ENCODE measurements at places on chromosomes 4 and X. TPM values are rescaled to one million over a fixed set of nuclear protein-coding genes. Genes with fewer than 3 reads are reported as not detected.

- no peak for DNase-seq
Observed at GRCh38 chr4:95547715-95548471, 880 bp downstream of the UNC5C start.

The CFAP47 gene
- 0.91 TPM for polyA plus RNA-seq

- DNase-seq, result no peak
Observed at GRCh38 chrX:47373198-47373597, 2.8 kb downstream of the ZNF157 start.

DNA sequence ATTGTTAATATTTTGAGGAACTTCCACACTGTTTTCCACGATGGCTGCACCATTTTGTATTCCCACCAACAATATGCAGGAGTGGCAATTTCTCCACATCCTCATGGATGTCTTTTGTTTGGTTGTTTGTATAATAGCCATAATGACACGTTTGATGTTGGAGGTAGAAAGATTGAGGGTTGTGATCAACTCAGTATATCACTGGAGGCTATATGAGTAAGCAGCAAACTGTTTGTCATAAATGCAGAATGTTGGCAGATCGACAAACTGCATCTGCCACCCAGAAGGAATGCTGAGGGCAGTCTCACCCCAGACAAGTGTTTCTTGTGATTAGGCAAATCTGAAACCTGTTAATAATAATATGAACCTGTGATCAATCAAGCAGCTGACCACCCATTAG is 243.9 kb upstream of the WDFY3 start:
- no peak for DNase-seq

The NDNF gene
- 84.9 TPM for polyA plus RNA-seq

The TSPAN7 gene
- 37.9 TPM for polyA plus RNA-seq

The HPGDS gene
- polyA plus RNA-seq, result 5.2 TPM

The SHROOM3 gene
- 28.6 TPM for polyA plus RNA-seq

- no peak for DNase-seq
Observed at GRCh38 chr4:41748571-41749475, at the start of gene PHOX2B. Gene PHOX2B, minus strand, starts transcription at chr4:41748725. Its CDS starts 115 bp downstream, at chr4:41748610.

DNA sequence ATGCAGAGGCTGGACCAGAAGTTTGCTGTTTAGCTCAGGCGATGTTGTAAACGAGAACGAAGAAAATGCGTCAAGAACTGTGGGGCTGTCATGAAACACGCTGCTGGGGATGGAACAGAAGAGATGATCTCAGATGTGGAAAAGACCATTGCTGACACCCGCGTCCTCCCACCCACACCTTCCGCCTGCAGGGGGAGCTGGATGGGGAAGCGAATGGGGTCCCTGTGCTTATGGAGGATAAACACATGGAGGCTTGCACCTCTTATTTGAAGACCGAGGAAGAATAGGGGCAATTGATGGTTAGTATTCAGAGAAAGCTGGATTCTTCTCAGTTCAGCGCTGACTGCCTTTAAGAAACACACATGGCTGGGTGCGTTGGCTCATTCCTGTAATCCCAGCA is 63.9 kb downstream of the GPR143 start:
- DNase-seq, result no peak

DNA sequence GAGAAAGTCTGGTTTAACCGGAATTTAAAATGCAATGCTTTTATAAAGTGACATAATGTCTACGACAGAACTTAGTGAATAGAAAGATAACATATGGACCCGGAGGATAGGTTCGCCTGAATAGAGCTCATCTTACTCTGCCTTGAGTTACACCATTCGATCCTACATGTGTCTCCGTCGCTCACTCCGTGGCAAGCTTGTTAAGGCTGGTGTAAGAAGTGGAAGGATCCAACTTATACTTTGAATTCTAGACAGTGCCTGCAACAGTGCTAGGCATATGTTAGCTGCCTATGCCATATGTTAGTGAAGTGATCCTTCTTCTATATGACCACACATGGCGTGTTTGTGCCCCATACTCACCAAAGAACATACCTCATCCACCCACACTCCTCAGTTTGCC is 50.9 kb downstream of the SEL1L3 start:
- DNase-seq, result no peak

DNA sequence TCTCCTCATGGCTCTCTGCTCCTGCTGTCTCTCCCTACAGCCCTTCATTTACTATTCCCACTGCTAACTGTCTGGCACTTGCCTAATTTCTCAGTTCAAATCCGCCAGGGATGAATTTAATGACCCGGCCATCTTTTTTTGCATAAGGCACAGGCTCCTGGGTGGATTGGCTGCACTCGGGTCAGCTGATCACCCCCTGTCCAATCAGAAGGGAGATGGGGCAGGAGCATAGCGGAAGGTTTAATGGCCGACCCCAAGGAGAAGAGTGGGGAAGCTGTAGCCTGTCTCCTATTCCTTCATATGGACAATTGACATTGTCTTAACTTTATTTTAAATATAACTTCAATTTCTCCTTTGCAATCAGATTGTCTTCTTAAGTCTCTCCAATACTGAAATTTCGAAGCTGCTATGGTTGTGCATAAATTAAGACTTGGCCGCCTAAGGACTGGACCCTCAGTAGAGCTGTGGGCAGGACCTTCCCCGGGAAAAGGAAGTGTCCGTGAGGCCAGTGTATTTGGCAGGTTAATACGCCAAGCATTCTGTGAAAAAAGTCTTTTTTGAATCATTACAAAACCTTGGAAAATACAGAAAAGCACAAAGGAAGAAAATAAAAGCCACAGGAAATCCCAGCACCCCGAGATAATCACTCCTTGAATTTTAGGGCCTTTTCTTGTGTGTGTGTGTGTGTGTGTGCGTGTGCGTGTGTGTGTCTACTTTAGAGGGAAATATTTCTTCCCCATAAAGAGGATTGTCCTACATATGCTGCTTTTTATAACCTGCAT is 55.5 kb downstream of the SMIM20 start:
- DNase-seq, result no peak

GRCh38 chrX:119502727-119503483 is 34.7 kb downstream of the SLC25A5 start:
- no peak for DNase-seq

- no peak for DNase-seq
Observed at GRCh38 chrX:43166874-43167273, 388.9 kb upstream of the PPP1R2C start.

The STX18 gene
- polyA plus RNA-seq, result 81.5 TPM

- DNase-seq, result no peak
Observed at GRCh38 chrX:1323315-1323714, 13.3 kb upstream of the IL3RA start.

DNA sequence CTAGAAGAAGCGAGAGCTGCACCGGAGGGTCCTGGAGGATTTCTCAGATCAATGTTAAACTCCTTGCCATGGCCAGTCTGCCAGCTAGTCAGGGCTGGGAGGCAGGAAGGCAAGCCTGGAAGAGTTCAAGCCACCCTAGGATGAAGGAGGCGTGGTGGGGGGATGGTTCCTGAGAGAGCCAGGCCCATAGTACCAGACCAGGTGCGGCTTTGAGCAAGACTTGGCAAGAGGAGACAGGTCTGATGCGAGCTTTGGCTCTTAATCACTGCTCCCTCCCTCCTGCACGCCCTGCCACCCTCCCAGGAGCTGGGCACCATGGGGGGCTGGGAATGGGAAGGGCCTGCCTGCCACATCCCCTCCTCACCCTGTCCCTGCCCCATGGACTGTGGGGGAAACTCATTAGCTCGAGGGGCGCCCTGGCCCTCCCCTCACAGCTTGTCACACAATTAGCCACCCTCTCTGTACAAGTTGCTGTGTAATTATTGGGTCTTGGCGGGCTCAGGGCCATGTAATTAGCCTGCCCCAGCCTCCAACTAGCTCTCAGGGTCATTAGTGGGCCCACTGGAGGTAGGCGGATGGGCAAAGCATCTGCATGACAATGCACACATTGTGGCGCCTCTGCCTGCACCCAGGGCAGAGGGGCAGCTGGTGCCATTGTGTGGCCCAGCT is 50.3 kb downstream of the EFNB1 start:
- DNase-seq, result no peak

- DNase-seq, result no peak
Observed at GRCh38 chrX:19863857-19864223, 23.6 kb downstream of the SH3KBP1 start.

The FHL1 gene
- polyA plus RNA-seq, result 56.9 TPM

GRCh38 chr4:123284168-123284567 is 112.4 kb upstream of the SPRY1 start:
- no peak for DNase-seq

DNA sequence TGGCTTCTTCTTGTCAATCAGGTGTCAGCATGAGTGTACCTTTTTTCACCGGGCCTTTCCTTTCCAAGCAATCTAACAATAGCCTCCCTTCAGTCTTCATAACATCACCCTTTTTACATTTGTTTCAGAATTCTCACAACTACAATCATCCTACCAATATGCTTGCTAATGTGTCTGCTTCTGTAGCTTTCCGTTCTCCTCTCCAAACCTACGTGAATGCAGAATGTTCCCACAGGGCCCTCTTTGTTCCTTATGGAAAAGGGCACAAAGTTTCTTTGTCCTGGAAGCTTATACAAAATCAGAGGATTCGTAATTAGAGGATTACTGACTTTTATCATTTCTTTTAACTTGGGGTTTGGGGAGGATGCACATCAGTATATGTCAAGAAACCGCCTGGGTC is 461.8 kb downstream of the CENPC start:
- no peak for DNase-seq

DNA sequence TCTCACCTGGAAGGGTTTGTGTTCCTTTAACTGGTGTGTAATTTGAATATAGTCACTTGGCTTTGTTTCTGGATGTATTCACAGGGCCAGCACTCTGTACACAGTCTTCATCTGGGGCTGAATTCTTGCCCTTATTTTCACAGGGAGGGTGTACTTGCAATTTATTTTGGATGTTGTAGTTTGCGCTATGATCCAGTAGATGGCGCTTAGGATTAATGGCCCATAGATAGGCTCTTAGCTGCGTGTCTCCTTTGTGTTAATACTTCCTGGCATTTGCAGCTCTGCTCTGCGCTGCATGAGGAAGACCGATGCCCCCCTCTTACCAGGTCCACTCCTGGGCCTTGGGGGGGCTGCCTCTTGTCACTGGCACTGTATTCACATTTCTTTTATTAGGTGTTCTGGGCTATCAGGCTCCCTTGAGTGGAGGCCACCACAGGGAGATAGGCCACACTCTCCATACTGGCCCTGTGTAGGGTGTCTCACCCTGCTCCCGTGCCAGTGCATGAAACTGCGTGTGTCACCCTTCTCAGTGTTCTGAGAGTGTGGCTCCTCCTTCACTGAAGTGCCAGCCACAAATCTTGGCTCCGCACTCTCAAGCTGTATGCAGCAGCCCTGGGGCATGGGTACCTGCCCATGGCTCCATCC is 562.2 kb downstream of the ZIC3 start:
- peak; percentile 14 for DNase-seq

DNA sequence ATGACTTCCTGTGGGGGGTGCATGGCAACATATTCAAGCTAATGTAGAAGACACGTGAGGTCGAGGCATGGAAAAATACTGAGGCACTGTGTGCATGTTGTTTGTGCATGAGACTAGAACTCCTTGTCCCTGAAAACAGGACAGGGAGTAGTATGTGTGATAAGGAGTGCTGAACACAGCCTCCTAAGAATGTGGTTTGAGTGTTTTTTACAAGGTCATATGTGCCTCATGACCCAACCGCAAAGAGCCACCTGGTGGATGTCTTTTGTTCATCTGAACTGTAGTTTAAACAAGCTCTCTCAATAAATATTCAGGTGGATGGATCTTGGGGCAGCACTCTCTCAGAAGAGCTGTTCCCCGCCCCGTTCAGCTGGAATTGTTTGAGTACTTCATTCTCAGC is 226.6 kb downstream of the NLGN4X start:
- no peak for DNase-seq

DNA sequence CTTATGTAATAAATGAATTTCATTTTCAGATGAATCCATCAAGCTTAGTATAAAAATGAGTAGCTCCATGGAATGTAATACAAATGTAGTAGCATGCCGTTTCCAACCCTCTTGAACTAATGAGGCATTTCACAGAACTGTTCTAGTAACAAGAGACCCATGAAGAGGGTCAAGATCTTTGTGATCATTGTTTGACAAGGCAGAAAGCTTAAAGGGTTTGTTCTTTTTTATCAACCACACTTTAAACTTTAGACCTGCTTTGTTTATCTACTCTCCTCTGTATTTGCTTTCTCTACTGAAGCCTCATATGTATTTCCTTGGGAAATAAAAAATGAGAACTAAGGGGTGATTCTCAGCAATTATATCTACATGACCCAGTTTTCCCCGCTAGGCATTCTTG is 513.9 kb downstream of the ARAP2 start:
- no peak for DNase-seq

DNA sequence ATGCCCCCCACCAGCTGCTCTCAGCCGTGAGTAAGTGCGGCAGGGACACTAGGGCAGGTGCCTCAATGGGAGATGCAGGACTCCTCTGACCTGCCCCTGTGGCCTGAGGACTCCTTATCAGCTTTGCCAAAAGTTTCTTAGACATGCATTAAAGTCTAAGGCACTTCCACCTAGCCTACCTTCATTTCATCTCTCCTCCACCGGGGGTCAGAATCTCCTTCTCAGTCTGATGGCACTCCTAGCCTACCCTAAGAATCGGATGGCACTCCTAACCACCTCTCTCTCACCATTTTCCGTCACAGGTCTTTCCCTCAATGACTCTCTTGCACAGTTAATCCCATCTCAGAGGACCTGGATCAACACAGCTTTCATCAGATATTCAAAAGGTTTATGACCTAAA is 85.9 kb downstream of the OTC start:
- no peak for DNase-seq

GRCh38 chr4:37757761-37758160 is 68.7 kb upstream of the PGM2 start:
- no peak for DNase-seq

- DNase-seq, result peak; percentile 33
Observed at GRCh38 chr4:146095091-146095690, 80.3 kb upstream of the LSM6 start.

- DNase-seq, result no peak
Observed at GRCh38 chr4:11287055-11287454, 141.6 kb downstream of the HS3ST1 start.
